ENCODE measurements at places on chromosomes 4 and X.
A peak's percentile ranks its signal among the peaks of the same experiment; 100 is the strongest.

GRCh38 chr4:181301735-181302710 lies 941.2 kb upstream of the TENM3 start:
- no peak for DNase-seq

- no peak for DNase-seq
These were observed 8.3 kb downstream of the L1CAM start for GRCh38 chrX:153877571-153878261.

- DNase-seq = no peak
These were observed 197.8 kb downstream of the FRAS1 start for GRCh38 chr4:78254893-78255292.

GRCh38 chrX:18146954-18147353 lies 73.7 kb downstream of the BEND2 start:
- peak; percentile 2 for DNase-seq

DNA sequence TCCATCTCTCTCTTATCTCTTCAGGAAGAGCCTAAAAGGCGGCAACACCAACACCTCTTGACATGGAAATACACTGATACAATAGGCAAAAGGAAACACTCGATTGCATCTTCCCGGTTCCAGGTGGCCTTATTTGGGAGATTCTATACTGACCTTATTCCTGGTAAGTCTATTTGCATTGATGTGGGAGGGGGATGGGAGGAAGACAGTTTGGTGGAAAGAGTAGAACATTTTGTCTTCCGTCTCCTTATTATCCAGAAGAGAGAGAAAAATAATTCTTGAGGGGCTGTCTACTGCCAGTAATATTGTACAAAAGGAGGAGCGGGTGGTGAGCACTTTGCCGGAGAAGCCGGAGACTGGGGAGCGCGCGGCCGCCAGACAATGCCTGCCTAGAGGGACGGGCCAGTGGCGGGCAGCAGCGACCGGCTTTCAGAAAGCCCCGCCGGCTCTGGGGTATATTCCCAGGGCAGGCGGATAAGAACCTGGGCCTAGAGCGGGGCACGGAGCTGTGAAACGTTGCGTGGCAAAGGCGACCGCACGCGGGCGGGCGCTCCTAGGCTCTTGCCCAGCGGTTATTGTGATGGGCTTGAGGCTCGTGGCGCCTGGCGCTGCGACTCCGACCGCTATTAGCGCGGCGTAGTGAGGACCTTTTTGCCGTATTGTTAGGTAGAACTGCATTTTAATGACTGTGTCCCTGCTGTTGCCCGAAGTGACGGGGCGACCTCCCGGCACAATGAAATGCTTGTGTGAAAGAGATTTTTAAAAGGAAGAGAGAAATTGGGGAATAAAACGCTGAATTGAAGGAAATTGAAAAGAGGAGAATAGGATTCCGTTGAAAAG lies 518 bp downstream of the PRDM8 start:
- no peak for DNase-seq

DNA sequence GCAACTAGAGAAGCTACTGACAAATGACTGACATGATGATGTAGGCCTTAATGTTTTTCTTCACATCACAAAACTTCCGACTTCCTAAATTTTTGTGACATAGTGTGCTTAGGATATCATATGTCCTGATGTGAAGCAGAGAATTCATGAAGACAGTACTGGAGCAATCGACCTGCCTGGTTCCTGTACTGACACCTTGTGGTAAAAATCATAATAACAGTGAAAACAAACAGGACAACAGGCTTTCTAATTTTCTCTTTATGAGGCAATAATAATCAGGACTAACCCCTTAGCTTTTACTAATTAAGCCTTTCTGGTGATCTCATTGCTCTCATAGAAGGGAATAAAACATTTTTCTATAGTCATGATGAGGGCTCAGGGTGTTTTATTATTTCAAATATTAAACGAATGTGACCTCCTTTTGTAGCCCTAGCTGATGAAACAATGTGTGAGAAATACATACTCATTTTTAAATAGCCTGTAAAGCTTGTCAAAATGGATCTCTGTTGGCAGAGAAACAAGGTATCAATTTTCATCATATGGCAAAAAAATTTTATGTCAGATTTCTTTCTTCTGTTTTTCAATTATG lies 158.4 kb downstream of the TENT5D start:
- DNase-seq = no peak

GRCh38 chr4:879729-880077 lies 52.4 kb downstream of the GAK start:
- no peak for DNase-seq

DNA sequence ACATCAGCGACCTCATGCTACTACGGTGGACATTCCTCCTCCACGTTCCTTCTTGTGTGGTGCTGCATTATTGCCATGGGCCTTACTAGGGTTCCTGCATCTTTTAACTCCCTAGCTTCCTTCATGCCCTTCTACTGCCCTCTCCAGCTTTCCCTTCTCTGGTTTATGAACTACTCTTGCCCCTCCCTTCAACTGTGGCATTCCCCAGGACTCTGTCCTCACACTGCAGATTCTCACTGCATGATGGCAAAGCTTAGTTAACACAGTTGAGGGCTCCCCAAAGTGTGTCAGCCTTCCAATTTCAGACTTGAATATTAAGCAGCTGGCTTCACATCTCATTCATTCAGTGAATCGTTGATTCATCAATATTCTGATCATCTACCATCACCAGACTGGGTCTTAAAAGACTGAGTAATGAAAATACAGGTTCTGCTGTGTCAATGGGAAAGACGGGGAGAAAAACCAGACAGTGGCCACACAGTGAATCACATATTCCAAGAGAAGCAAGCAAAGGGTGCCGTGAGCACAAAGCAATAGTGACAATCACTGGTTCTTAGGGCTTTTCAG lies 53.0 kb downstream of the ZFX start:
- DNase-seq = no peak

- DNase-seq = no peak
These were observed 258.4 kb downstream of the PPARGC1A start for GRCh38 chr4:23631255-23631950.

- no peak for DNase-seq
These were observed 11.3 kb downstream of the PNCK start for GRCh38 chrX:153662266-153662665.

DNA sequence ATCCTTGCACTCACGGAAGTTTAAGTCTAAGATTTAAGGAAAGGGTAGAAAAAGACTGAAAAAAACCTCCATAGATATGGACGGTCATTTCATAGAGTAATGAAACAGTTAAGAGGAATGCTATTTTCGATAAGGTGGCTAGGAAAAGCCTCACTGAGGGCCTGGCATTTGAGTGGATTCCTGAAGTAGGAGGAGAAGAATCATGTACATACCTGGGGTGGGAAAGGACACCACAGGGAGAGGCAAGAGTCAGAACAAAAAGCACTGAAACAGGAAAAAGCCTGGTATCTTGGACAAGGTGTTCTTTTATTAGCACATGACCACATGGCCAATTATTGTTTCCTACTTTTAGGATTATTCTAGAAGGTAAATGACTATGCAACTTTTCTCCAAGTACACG lies 547.2 kb upstream of the DIPK2B start:
- no peak for DNase-seq

- DNase-seq = no peak
These were observed 84.6 kb upstream of the GPR34 start for GRCh38 chrX:41604177-41604576.

DNA sequence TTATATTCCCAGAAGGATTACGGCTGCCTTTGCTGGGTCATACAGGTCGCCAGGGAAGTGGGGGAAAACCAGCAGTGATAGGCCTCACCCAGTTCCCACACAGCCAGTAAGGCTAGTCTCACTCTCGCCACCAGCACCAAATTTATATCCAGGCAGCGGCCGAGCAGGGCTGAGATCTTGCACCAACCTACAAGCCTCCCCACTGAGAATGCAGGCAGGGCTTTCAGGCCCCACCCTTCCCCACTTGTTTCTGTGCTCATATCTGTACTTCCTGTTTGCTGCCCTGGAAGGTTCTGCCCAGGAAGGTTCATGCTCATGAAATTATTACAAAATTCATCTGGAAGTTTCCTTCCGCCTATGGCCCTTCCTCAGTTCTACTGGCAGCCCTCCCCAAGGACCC lies 179.7 kb downstream of the STIM2 start:
- DNase-seq = no peak

DNA sequence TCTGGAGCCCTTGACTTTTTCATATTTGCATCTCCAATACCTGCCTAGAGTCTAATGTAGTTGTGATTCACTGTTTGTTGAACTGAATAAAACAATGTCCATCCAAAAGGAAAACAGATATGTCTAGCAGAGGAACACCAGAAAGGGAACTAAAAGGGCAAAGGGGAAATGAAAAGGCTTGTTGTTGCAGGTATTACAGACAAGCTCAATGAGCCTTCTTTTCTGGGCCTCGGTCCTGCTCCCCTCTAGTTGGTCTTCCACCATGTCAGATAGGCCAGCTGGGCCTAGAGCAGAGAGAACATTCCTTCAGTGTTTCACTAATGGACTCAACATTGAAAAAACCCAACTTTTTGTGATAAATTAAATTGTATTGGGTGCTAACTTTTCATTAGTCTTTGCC lies 55.4 kb downstream of the ZFX start:
- no peak for DNase-seq

DNA sequence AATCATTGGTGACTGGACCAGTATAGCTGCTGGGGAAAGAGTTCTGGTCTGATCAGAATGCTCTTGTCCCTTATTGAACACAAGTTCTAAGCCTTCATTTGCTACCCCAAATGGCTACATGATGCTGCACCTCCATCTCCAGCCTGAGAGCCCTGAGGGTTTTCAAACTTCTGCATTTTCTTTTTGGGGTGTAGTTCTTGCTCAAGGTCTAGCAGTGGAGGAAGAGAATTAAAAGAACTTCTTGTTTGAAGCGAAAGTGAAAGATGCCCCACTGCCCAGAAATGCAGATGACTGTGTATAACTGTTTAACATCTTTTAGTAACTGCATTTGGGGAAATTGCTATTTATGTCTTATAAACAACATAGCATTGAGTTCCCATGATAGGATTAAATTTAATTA lies 38.5 kb downstream of the LAMTOR3 start:
- no peak for DNase-seq

DNA sequence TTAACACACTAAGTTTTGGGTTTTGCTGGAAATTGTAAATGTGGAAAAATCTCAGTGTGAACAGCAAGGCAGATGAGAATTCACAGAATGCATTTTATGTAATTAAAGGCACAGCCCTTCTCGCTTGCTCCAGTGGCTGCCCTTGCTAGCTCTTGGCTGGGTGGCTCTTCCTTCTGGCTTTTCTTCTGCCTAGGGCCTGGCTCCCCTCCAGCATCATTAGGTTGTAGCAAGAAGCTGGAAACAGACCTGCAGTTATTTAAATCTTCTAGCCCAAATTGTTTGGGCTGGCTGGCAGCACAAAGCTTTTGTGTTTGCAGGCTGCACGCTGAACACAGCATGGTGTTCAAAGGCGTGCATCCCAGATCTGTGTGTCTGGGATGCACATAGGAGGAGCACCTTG lies 56.5 kb downstream of the LIMCH1 start:
- DNase-seq = peak; percentile 27

- no peak for DNase-seq
These were observed 9.6 kb downstream of the RHOH start for GRCh38 chr4:40206426-40206825.

GRCh38 chr4:159195361-159195769 lies 92.5 kb downstream of the RAPGEF2 start:
- no peak for DNase-seq

- no peak for DNase-seq
These were observed 1.1 kb upstream of the IRF2 start for GRCh38 chr4:184475498-184475897.

- DNase-seq = no peak
These were observed 281.9 kb downstream of the PTTG2 start for GRCh38 chr4:38242101-38242500.
